Epithelial cell of prostate (primary cell): ENCODE measurements at places on chromosomes 5 and 9.

GRCh38 chr5:113250341-113250953, 184.3 kb downstream of the TSSK1B start:
- DNase-seq = no peak

- DNase-seq = no peak
Observed at GRCh38 chr5:69033690-69034089, 60.1 kb upstream of the SLC30A5 start.

GRCh38 chr9:138082918-138083636, 205.5 kb downstream of the CACNA1B start:
- no peak for DNase-seq

GRCh38 chr9:25658571-25658970, 19.7 kb downstream of the TUSC1 start:
- no peak for DNase-seq

GRCh38 chr9:65444943-65445342, 159.9 kb upstream of the FOXD4L5 start:
- DNase-seq = no peak

- no peak for DNase-seq
Observed at GRCh38 chr5:44830951-44831350, 22.2 kb downstream of the MRPS30 start.

DNA sequence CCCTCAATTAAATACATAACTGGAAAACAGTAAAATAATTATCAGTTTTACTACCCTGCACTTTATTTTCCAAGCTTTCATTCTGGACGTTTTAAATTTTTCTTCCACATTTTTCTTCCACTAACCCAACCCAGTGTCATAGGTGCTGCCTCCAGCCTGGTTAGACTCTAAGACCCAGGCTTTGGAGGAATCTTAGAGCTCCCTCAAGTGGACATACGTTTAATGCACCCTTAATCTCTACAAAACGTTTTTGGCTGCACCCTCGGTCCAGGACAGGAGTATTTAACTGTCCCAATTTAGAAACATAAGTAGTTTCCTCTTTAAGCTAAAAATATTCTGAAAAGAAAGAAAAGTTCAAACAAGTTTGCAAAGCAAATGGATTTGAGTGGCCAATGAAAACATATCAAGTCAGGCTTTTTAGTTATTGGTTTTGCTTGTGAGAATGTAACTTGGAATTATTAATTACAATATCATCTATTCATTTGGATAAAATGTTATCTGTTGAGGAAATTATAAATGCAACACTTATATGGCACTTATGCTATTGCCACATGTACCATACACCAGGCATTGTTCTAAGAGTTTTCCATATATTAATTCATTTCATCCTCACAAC, 38.9 kb downstream of the CDH6 start:
- DNase-seq = no peak

DNA sequence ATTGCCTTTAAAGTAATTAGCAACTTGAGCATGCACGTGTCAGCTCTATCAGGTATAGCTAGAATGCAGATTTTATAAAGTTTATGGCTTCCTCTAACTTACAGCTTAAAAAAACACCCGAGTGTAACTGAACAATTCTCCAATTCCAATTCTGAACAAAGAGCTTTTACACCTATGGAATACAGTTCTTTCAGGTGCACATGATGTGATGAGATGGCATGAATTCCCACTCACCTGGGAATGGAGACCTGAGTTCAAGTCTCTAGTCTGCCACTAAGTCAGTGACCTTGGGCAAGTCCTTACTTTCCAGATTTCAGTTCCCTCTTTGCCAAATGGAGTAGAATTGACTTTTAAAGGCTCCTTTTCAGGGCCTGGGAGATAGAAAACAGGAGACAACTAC, 1.8 kb downstream of the ZFAND5 start:
- DNase-seq = no peak

GRCh38 chr9:112809351-112809848, 58.8 kb downstream of the SNX30 start:
- DNase-seq = no peak

DNA sequence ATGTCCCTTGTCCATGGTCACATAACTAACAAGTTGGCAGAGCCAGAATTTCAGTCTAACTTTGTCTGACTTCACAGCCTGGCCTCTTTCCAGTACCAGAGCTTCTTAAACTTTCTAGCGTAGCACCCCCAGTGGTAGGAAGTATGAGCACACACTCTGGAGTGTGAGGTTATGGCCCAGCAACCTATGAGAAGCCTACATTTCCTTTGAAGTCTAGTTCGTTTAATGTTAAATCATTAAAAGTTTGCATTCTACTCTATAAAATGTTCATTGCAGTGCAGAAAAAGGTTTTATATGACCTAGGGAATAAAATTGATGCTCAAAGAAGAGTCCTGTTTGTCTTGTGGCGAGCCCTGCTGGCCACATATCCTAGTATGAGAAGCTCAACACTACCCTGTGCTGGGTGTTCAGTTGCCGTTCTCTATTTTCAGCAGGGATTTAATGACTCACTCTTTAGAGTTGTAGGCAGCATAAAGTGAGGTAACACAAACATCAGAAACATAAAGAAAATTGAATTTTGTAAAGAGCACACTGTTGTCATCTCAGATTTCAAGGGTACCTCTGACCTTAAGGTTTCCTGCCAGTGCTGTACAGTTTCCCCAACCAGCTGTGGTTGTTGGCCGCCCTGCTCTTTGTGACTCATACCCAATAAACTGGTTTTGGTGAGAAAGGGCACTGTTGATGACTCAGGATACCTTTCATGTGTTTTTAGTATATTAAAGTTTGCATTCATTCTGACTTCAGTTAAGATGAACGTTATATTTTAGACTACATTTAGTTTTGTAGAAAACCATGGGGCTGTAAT, 14.3 kb downstream of the MCCC2 start:
- DNase-seq = peak; percentile 88

DNA sequence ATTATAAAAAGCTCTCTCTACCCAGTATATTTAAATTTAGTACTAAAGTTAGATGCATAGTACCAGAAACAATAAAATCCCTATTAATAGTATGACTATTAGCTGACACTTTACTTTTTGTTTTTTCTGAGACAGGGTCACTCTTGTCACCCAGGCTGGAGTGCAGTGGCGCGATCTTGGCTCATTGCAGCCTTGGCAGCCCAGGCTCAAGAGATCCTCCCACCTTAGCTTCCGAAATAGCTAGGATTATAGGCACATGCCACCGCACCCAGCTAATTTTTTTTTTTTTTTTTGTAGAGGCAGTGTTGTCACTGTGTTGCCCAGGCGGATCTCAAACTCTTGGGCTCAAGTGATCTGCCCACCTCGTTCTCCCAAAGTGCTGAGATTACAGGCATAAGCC, 8.0 kb downstream of the CCNG1 start:
- DNase-seq = no peak

DNA sequence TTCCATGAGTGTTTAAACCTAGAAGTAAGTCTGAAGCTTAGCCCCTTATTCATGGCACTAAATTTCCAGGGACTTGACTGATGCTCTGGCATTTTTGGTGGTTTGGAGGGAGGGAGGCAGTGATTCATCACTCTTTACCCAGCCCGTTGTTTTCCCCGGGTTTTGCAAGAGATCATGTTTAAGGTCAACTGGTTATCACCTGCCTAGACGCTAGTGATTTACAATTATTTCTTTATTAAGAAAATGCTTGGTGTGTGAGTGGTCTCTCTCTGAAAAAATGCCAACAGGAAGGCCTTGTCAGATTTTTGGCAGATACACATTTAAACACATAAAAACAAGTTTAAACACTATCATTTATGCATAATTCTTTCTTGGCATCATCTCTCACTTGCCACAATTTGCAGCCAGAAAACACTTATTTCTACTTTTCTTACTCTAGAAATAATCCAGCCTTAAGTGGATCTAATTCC, 737.9 kb upstream of the ZNF608 start:
- peak; percentile 68 for DNase-seq

- no peak for DNase-seq
Observed at GRCh38 chr9:70962761-70963440, 158.5 kb downstream of the TRPM3 start.

DNA sequence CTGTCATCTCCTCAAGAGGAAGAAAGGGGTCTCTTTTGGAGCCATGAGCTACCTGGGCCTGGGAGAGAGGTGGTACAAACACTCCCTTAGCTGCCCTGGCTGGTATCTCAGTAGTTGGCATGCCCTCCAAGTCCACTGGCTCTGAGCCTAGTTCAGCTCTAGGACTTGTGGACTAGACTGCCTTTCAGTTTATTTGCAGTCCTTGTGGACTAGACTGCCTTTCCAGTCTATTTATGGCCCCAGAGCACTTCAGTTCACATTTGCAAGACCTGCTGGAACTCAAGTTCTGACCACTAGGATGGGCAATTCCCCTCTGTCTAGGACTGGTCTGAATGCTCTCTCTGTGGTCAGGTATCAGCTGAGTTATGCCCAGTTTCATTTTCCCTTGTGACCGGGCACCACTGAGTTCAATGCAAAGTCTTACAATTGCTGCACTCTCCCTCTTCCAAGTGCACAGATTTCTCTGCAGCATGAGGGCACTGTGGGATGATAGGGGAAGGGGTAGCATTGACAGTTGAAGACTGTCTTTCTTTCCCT, 1019.0 kb downstream of the TAF11L14 start:
- no peak for DNase-seq

GRCh38 chr9:135751501-135751900, 49.5 kb downstream of the KCNT1 start:
- DNase-seq = no peak

- no peak for DNase-seq
Observed at GRCh38 chr9:76895186-76895585, 10.7 kb downstream of the PRUNE2 start.

GRCh38 chr9:22970434-22970975, 523.9 kb downstream of the DMRTA1 start:
- DNase-seq = no peak

- DNase-seq = no peak
Observed at GRCh38 chr9:126862104-126862761, 1.8 kb downstream of the ZBTB34 start.

DNA sequence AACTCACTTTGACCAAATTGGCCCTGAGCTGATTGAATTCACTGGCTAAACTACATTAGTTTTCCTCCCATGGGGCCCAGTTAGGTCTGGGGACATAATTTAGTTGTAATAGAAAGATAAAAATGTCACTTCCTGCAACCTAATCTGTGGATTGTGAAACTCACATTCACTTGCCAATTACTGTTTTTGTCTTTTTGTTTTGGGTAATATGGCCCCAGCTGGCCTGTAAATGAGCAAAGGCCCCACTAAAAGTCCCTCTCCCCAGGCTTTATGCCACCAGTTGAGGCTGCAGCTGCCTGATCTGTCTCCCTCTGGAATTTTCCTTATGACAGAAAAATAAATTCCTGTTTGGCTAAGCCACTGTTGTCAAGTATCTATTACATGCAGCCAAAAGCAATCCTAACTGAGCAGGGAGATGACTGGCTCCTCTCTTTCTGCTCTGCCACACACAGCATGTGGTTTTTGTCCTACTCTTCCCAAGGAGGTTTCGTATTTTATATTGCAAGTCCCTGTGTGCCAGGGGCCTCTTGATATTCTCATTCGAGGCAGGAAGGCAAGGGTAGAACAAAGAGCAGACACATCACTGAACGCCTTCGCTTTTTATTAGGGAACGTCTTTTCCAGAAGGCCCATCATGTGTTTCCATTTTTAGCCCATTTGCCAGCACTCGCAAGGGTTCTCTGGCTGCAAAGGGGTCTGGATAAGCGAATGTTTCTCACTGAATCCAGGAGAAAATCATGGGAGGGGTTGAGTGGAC, 24.1 kb upstream of the SLC25A48 start:
- DNase-seq = no peak

GRCh38 chr9:117703537-117703936, 666 bp upstream of the TLR4 start:
- no peak for DNase-seq

GRCh38 chr9:105311306-105311705, 66.9 kb downstream of the SLC44A1 start:
- no peak for DNase-seq

DNA sequence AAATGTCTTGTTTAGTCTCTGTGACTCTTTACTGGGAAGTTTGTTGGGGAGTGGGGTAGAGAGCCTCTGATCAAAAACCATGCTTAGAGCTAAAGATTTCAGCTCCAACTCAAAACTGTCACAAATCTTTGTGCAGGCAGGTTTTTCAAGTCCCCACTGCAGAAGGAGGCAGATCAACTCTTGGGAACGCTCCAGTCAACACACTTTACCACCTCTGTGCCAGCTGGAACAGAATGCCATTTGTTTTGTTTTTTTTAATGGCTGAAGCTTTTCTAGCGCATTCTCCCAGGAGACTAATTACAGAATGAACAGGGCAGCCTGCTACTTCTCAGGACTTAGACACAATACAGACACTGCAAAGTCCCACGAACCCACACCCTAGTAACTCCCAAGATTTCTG, 17.9 kb upstream of the LHX6 start:
- no peak for DNase-seq

DNA sequence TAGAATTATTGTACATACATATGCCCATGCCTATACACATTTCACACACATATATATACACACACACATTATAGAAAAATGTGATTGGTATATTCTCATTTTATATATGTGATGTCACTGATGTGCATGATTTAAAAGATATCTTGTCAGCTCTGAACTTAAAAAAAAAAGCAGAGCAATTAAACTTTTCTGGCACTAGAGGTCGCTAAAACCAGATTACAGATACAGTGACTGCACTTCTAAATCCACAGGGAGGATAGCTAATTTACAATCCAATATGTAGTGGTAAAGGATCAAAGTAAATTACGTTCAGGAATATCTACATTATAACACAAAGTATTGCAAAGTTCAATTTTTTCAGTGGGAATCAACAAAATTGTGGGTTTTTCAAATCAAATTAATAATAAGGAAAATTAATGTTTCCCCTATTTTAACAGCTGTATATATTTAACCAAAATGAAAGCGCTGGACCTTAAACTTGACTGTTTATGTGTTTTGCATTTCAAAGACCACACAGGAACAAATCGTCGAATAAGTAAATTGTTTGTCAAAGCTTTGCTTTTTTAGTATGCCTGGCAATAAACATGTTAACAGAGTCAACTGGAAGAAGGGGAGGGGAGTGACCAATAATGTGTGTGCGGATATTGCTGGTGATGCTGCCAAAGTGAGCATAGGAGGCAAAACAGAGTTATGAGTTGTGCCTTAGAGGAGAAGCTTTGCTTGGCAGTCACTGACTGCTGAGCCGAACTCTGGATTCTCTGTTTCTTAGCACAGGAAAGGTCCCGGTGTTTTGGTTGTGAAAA, 1201.4 kb upstream of the C9orf72 start:
- no peak for DNase-seq

DNA sequence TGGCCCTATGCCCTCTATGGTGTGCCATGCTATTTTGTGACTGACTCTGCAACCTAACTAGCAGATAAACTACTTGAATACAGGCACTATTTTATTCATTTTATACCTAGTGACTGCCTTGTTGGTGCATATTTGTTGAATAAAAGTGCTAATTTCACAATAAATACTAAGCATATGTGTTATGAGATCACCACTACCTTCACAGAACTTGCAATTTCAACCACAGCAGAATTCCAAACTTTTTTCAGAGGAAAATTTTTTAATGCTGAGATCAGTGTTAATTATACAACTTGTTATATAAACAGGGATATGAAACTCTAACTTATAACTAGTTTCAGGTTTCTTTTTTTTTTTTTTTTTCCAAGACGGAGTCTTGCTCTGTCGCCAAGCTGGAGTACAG, 94.8 kb downstream of the NR3C1 start:
- no peak for DNase-seq

GRCh38 chr9:17472126-17472525, 106.7 kb upstream of the SH3GL2 start:
- no peak for DNase-seq
